ENCODE measurements at places on chromosomes 6 and 20.

DNA sequence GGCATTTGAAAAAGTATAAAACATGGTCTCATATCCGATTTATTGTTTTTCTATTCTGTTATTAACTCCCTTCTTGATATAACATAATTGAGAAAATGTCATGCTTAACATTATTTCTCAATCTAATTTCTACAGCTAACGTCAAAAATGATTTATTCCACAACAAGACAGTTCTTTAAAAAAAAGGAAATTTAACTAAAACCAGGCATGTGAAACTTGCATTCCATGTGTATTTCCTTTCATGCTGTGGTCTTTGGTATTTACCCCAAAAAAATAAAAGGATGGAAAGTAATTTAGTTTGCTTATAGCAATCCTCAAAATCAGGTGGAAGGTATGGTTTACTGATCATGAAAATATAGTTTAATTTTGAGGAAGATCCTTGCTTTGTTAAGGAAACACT lies 142.8 kb downstream of the COL21A1 start:
- DNase-seq: no peak

DNA sequence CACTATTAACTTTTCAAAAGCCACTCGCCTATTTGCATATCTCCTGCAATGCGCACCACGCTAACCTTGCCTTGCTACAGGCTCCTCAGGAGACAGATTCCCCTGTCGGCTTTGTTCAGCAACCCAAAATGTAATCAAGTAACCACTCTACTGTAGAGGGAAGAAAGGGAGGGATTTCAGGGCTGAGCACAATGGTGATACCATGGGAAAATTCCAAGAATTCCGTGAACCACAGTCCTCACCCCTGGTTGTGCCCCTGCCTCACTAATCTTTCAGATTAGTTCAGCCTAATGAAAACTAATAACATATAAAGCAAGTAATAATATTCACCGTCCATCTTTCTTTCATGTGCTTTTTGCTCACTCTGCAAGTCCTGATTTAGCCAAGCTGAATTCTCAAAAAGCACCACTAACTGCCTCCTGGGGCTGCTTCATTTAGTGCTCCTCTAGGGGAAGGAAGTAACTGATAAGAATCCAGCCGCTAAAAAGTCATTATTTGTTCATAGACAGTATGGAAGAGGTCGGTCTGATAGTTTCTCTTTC lies 6.6 kb downstream of the CITED2 start:
- no peak for DNase-seq

DNA sequence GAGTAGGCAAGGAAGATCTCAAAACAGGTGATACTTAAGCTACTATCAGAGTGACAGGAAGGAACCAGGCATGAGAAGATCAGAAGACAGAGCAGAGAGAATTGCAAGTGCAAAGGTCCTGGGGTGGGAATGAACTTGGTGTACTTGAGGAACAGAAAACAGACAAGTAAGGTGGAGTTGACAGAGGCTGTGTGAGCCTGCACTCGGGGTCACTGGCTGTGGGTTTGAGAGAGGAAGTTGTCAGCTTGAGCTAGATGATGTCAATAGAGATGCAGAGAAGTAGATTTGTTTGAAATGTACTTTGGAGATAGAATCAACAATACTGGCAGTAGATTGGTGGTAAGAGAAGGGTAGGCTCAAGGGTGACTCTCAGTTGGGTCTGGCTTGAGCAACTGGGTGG lies 209.5 kb downstream of the CLIC5 start:
- no peak for DNase-seq

GRCh38 chr6:106752641-106753040 lies 123.3 kb downstream of the QRSL1 start:
- DNase-seq: no peak

GRCh38 chr20:12413116-12413515 lies 495.4 kb downstream of the BTBD3 start:
- no peak for DNase-seq

DNA sequence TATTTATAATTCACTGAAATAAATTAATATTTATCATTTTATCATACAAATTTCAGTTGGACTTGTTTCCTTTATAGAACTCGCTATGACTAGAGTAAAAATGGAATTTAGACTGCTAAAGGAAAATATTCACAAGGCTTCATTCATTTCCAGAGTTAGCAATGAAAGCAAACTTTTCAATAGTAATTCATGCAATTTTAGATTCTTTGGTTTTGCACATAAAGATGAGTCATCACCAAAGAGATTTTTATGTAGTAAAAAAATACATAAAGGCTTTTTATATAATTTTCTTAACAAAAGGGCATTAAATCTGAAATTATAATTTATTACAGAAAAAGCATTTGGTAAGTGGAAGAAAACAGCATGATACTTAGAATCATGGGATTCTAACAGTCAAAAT lies 37.2 kb upstream of the STXBP5 start:
- DNase-seq: no peak

DNA sequence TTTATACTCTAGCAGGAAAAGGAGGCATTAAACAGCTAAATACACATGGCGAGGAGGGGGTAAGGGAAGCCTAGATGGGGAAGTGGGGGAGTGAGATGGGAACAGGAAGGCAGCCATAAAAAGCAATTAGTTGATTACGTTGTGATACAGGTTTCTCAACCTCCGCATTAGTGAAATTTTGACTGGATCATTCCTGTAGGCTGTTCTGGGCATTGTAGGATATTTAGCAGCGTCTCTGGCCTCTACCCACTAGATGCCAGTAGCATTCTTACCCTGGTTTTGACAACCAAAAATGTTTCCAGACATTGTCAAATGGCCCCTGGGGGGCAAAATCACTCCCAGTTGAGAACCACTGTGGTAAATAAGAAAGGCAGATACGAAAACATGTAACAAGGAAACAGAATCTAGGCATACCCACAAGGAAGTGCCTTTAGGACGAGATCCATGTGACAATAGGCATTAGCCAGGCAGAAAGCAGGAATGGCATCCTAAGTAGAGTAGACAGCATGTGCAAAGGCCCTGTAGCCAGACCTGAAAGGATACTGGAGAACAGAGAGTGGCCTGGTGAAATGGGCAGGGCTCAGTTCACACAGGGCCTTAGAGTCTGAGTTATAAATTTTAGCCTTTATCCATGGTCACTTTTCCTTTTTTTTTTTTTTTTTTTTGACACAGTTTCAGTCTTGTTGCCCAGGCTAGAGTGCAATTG lies 25.8 kb upstream of the PTPN1 start:
- DNase-seq: no peak

GRCh38 chr6:47424436-47424836 lies 53.2 kb upstream of the CD2AP start:
- DNase-seq: no peak

DNA sequence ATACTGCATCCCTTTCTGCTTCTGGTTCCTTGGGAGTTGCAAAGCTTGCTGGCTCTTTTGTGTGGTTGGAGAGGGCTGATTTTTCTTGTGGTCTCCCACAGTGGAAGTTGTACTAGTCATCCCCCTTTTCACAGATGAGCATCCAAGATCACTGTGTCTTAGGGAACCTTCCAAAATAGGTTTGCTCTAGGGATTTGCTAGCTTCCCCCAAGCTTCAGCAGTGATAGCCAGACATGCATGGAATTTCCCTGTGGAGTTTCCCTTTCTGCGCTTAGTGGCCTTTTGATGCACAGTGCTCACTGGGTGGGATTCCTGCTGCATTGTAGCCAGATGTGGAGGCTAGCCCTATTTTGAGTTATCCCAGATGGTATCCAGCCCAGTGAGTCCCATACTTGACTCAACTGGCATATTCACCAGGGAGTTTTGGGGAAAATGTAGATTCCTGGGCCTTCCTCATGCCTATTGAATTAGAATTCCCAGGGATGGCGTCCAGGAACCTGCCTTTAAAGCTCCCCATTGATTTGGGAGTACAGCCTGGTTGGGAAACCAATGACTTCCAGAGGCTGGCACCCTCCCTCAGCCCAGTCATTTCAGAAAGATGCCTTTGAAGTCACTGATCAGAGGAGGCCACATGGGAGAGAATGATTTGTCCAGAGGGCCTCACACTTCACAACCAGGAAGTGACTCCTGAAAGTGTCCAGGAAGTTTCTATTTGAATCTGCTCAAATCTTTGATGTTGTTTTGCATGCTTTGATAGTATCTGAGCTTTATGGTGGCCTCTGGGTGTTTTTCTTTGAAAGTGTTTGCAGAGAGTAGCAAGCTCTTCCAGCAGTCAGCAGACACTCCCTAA lies 25.9 kb downstream of the PPARD start:
- DNase-seq: no peak

GRCh38 chr6:131393433-131393832 lies 179.6 kb upstream of the ARG1 start:
- DNase-seq: no peak

DNA sequence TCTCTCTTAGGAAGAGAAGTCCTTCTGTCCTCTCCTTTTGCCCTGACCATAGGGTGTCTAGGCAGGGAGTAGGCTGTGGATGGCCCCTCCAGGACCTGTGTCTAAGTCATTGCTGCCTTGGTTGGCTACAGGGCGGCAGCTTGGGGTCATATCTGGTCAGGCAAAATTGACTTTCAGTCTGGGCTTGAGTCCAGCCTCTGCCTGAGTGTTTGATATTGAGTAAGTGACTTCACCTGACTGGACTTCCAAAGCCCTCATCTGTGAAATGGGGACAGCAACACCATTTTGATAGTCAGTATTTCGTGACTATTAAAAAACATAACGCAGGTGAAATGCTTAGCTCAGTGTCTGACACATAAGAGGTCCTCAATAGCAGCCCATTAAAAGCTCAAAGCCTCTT lies 4.6 kb downstream of the TGM3 start:
- DNase-seq: no peak

DNA sequence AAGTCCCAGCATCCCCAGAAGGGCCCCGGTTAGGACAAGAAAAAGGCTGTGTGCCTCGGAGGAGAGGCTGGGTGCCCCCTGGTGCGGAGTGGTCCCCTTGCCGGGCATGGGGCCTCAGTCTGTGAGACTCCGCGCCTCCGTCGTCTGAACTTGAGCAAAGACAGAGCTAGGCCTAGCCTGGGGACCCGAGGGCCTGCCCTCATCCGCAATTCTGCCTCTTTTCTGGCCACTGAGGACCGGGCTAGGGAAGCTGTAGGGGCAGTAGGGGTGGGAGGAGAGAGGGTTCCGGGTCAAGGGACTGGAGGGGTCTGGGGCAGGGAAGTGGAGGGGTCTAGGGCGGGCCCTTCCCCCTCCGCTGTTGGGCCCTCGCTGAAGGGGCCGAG lies 550 bp upstream of the HSPA12B start:
- no peak for DNase-seq

GRCh38 chr20:31861135-31861384 lies 9.3 kb downstream of the DUSP15 start:
- DNase-seq: no peak

DNA sequence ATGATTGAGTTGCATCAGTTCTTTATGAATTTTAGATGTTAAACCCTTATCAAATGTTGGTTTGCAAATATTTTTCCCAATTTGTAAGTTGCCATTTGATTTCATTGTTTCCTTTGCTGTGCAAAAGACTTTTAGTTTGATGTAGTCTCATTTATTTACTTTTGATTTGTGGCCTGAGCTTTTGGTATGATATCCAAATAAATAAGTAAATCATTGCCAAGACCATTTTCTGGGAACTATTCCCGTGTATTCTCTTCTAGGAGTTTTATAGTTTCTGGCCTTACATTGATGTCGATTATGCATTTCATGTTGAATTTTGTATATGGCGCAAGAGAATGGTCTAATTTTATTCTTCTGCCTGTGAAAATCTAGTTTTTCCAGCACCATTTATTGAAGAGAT lies 13.4 kb downstream of the AIG1 start:
- DNase-seq: no peak

DNA sequence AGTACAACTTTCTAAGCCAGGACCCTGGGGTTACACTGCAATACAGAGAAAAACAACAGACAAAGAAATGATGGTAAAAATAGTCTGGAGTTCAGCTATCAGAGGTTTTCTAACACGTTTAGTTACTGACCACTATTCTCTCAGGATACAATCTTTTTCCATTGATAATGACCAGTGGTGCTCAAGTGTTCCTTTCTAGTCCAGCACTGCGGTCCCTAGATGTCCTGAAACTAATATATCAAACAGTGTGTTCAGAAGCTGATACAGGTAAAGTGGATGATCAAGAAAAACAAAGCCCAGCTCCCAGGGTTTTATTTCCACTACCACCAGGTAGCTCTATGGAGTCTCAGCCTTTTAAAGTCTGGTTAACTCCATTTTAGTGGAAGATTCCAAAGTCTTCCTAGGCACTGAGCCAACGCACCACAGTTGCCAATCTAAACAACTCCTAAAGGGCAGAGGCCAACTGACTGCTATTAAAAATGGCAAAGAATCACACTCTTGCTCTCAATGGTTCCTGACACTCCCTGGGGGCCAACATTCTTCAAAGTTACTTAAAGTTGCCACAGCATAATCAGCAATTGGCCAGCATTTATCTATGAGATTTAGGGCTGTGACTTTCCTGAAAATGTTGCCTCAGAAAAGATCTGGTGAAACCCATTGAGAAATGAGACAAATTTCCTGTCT lies 38.2 kb downstream of the DZANK1 start:
- DNase-seq: no peak

DNA sequence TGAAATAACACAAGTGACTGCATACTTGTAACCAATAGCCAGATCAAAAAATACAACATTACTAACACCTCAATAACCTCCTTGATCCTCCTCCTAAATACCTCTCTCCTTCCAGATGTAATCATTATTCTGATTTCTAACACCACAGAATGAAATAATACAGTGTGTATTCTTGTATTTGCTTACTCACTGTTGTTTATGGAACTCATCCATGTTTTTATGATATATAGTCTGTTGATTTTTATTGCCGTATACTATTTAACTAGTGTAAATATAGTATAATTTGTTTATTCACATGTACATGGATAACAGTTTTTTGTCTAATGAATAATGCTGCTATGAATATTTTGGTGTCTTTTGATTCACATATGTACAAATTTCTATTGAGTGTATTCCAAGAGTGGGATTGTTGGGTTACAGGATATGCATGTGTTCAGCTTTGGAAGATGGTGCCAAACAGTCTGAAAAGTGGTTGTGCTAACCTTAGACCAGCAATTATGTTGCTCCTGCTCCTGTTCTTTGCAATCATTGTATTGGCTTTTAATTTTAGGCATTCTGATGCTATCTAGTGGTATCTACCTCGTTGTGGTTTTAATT lies 11.5 kb downstream of the TTK start:
- no peak for DNase-seq

GRCh38 chr6:137581019-137581707 lies 87.0 kb upstream of the OLIG3 start:
- DNase-seq: no peak

GRCh38 chr20:19737025-19737424 lies 21.0 kb upstream of the RIN2 start:
- no peak for DNase-seq

GRCh38 chr6:15898693-15899092 lies 230.2 kb upstream of the MYLIP start:
- DNase-seq: no peak

DNA sequence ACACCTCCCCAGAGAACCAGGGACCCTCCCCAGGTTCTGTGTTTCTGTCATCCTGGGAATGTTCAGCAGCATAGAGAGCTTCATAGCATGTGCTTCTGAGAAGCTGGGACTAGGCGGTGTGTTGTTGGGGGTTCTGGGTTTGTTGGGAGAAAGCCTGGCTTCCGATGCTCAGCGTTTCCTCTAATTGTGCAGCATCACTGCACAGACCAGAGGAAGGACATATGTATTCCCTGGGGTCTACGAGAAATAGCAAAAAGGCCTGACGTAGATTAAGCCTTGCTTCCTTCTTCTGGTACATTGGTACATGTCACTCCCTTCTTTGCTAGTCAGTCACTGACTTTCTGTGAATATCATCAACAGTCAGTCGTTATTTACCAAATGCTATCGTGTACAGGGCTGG lies 96.9 kb upstream of the SGK1 start:
- no peak for DNase-seq

- DNase-seq: no peak
Measured at GRCh38 chr6:164502833-164503232, 806.6 kb downstream of the C6orf118 start.

- peak; percentile 60 for DNase-seq
Measured at GRCh38 chr6:36759148-36759759, 61.6 kb downstream of the RAB44 start.

All from stimulated activated CD8-positive, alpha-beta memory T cell treated with anti-CD3 and anti-CD28 coated beads, Interleukin-15, amount 100 ng/mL, for 1 hour (primary cell).